ENCODE measurements at places on chromosomes 4 and X.

DNA sequence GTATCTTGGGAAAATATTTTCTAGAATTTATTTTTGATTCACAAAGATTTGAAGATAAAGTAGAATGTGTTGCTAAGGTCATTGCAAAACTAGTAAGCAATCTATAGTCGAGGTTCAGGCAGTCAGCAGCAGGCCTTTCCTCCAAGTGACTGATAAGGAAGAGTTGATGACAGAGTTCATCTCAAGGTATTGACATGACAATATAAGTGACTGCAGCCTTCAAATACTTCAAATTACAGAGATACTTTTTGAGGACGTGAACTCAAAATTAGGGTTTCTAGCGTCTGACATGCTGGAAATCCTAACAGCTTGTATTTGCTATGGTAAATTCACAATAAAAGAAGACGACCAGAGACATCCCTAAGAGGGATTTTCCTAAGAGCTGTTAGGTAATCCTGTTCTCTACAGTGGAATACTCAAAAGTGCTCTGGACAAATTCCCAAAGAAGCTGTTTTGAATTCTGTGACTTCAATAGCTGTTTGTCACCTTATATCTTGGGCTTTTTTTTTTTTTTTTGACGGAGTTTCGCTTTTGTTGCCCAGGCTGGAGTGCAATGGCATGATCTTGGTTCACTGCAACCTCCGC is 7.4 kb downstream of the ARHGAP10 start:
- no peak for DNase-seq

GRCh38 chr4:2891294-2891693 is 47.6 kb downstream of the ADD1 start:
- no peak for DNase-seq

- DNase-seq: no peak
These were observed 77.0 kb upstream of the STOX2 start for GRCh38 chr4:183828125-183828524.

DNA sequence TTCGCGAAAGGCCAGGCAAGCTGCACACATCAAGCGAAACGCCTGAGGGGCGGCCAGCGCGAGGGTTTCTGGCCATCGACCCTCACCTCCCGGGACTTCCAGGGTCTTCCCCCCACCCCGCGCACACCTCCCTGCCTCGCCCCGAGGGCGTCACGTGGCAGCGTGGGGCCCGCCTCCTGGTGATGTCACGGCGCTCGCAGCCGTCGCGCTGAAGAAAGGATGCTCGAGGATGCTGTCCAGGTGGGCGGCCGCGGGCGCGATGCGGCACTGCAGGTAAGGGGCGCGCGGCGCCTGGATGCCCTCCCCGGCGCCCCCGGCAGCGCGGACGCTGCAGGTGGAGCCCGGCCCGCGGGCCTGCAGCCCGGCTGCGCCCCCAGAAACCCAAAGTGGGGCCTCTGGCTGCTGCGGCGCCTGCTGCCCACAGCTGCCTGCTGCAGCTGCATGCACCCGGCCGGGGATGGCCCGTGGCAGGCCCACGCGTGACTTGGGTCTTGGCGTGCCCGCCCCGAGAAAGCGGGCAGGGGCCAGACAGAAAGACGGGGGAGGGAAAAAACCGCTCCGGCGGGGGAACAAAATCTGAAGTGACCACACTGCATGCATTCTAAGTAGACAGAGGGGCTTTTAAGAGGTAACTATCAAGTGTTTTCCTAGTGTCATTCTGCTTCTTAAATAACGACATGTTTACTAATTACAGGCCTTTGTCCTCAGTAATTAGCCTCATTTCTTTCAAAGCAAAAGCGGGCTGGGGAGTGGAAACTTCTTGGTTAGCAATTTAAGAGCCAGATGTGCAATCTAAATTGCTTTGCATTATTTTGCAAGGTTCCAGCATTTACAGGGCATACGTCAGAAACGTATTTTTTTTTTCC is 1.7 kb downstream of the CLCN4 start:
- no peak for DNase-seq

DNA sequence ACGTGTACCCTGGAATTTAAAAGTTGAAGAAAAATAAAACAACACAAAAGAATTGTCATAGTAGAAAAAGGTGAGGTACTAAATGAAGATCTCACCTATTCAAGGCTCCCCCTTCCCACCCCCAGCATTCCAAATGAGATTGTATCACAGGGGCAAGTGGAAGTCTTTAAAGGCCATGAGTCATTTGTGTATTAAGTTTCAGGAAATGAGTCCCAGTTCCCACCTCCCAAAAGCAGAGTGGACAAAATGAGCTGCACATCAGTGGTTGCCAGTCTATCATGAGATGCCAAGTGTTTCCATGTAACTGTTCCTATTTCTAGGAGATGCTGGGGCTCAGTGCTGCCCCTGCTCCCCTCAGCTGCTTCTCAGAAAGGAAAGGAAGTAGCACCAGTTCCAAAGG is 20.1 kb downstream of the ARHGEF9 start:
- no peak for DNase-seq

GRCh38 chr4:184487503-184487902 is 13.2 kb upstream of the IRF2 start:
- DNase-seq: no peak

- DNase-seq: no peak
These were observed 88.1 kb downstream of the TSPAN5 start for GRCh38 chr4:98570151-98570797.

- no peak for DNase-seq
These were observed 65.7 kb downstream of the CASK start for GRCh38 chrX:41857670-41858069.

GRCh38 chr4:173280998-173281397 is 53.2 kb downstream of the HMGB2 start:
- DNase-seq: no peak

DNA sequence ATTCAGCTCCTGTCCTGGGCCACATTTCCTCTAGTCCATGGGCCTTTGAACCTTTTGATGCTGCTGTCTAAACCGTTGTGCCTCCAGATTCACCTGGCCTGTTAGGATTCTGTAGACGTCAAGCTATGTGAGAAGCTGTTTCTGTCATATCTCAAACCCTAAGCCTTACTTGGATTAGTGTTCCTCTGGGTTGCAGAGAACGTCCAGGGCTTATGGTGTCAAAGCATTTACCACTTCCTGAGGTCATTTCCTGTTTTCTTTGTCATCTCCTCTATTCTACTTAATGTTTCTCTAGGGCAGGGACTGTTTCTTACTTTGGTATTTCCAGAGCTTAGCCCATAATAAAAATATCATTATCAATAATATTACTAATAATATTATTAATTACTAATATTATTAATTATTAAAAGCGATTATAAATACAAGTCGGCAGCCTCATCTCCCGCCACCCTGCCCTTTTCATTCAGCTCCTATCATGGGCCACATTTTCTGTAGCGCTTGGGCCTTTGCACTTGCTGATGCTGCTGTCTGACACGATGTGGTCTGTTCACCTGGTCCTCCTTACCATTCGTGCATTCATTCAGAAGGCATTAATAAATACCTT is 19.1 kb downstream of the PRIMPOL start:
- no peak for DNase-seq

GRCh38 chr4:94414907-94415306 is 36.8 kb upstream of the PDLIM5 start:
- no peak for DNase-seq

DNA sequence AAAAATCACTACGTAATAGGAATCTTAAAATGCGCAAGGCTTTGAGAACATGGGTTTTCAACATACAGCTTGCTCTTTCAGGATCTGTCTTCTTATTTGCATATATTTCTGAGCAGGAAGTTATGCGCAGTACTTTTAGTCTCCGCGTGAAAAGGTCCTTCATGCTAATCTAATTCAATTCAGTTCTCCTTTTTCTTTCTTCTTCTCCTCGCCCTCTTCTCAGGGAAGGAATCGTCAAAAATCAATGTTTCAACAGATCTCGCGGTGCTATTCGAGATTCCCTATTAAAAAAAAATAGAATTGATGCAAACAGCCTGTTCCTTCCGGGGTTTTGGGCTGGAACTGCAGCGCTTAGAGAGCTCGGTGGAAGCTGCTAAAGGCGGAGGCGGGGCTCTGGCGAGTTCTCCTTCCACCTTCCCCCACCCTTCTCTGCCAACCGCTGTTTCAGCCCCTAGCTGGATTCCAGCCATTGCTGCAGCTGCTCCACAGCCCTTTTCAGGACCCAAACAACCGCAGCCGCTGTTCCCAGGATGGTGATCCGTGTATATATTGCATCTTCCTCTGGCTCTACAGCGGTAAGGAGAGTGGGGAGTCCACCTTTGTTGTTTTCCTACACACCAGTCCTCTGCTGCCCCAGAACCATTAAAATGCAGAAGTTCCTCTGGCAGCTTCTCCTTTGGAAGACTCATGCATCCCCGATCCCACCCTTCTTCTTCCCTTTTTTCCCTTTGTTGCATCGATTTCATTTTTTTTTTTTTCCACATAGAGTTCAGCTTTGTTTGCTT is at the start of the genes HMGN5 and SH3BGRL:
HMGN5 (minus strand) TSS at position 243 of the 785 bp plus-strand sequence. CDS start 80,364 bp downstream, outside the sequence.
SH3BGRL (plus strand) TSS at position 432 of the 785 bp plus-strand sequence; CDS start at position 531, 99 bp downstream.
- DNase-seq: peak; percentile 31

- no peak for DNase-seq
These were observed 126.5 kb downstream of the REELD1 start for GRCh38 chr4:146340798-146341197.

DNA sequence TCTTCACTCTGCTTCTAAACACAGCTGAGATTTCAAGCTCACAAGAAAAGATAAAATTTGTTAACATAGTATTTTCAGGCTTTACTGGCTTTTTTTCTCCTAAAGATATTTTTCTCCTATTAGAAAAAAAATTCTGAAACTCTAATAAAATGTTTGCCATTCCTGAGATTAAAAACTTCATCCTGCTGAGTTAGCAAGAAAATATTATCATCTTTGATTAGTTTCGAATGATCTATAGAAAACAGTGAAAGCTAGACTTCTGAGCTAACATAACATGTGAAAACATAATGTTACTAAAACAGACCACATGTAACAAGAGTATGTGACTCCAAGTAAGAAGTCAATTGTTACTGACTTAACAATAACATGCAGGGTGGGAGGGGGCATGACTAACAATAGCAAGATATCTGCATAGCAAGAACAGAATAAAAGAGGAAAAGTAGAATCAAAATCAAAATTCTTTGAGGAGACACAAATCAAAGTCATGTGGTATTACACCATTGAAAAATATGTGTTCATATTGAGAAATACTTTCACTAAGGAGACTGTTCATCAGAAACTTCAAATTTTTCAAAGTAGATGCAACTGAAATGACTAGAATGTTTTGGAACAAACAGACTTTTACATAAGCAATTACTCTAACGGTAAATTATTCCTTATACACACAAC is 14.5 kb downstream of the TBCK start:
- DNase-seq: no peak

GRCh38 chrX:100328351-100328750 is 81.7 kb downstream of the PCDH19 start:
- no peak for DNase-seq

GRCh38 chrX:96721354-96721753 is 36.7 kb downstream of the DIAPH2 start:
- DNase-seq: no peak

GRCh38 chrX:74835566-74835965 is 89.7 kb downstream of the NEXMIF start:
- no peak for DNase-seq

DNA sequence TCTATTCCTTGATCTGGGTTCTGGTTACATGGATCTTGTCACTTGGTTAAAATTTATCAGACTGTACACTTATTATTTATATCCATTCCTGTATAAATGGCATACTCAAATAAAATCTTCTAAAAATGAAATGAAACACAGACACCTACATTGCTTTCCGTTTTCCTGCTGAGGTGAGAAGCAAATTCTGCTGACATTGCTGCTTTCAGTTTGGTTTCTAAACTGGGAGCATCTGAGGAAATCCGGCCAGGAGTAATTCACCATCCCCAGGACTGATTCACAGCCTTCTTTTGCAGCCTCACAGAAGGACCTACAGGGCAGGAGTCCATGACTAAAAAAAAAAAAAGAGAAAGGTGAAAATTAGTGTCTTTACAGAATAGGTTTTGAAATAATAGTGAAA is 93.6 kb downstream of the CORIN start:
- no peak for DNase-seq

DNA sequence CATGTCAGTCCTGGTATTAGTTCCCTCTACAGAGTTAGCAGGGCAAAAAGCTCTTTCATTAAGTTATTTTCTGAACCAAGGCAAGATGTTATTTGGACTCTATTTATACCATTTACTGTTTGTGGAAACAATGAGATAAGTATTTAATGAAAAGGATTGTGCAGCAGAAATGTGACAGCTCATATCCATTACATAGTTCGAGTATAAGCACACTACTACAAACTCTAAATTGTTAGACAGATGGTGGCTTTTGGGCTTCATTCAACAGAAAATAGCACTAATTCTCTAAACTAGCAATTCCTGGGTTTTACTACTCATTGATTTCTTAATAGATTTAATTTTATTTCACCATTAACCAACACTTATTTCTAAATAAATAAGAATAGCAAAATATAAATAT is 95.2 kb upstream of the ANK2 start:
- DNase-seq: no peak

DNA sequence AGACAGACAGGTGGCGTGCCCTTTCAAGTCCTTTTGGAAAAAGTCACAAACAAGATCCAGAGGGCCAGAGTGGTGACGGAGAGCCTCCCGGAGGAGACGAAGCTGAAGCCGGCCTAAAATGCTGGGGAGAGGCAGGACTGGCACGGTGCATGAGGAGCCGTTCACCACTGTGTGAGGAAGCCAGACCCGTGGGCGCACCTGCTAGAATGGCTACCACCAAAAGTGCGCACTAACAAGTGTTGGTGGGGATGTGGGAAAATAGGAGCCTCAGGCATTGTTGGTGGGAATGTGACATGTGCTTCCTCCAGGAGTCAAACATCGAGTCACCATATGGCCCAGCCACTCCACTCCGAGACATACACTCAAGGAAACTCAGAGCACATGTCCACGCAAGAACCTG is 67.4 kb upstream of the HELT start:
- no peak for DNase-seq

DNA sequence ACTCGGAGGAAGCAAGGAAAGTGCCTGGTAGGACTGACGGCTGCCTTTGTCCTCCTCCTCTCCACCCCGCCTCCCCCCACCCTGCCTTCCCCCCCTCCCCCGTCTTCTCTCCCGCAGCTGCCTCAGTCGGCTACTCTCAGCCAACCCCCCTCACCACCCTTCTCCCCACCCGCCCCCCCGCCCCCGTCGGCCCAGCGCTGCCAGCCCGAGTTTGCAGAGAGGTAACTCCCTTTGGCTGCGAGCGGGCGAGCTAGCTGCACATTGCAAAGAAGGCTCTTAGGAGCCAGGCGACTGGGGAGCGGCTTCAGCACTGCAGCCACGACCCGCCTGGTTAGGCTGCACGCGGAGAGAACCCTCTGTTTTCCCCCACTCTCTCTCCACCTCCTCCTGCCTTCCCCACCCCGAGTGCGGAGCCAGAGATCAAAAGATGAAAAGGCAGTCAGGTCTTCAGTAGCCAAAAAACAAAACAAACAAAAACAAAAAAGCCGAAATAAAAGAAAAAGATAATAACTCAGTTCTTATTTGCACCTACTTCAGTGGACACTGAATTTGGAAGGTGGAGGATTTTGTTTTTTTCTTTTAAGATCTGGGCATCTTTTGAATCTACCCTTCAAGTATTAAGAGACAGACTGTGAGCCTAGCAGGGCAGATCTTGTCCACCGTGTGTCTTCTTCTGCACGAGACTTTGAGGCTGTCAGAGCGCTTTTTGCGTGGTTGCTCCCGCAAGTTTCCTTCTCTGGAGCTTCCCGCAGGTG is 637 bp downstream of the AR start:
- no peak for DNase-seq
